ENCODE measurements at places on chromosomes 7 and 10.

- DNase-seq: no peak
These were observed 185.0 kb downstream of the BICC1 start for GRCh38 chr10:58697691-58698090.

- DNase-seq: no peak
These were observed 86.3 kb downstream of the MRPL32 start for GRCh38 chr7:43018446-43018845.

GRCh38 chr7:153044981-153045380 lies 285.4 kb downstream of the ACTR3B start:
- DNase-seq: no peak

GRCh38 chr10:96130326-96130995 lies 364 bp downstream of the ZNF518A start:
- peak; percentile 81 for DNase-seq

DNA sequence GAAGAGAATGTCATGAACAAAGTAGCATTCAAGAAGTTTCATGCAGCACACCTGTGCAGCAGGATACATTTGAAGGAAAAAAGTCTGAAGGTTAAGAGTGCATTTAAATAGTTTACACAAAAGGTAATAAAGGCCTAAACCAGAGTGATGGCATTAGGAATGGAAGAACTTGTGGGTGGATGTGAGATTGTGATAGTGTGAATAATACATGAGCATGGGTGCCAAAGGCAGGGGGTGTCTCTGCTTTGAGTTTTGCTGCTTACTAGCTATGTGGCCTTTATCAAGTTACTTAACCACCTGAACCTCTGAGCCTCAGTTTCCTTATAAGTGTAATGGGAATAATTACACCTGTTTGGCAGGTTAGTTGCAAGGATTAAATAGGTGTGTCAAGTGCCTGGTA lies 21.0 kb downstream of the AGK start:
- DNase-seq: no peak

DNA sequence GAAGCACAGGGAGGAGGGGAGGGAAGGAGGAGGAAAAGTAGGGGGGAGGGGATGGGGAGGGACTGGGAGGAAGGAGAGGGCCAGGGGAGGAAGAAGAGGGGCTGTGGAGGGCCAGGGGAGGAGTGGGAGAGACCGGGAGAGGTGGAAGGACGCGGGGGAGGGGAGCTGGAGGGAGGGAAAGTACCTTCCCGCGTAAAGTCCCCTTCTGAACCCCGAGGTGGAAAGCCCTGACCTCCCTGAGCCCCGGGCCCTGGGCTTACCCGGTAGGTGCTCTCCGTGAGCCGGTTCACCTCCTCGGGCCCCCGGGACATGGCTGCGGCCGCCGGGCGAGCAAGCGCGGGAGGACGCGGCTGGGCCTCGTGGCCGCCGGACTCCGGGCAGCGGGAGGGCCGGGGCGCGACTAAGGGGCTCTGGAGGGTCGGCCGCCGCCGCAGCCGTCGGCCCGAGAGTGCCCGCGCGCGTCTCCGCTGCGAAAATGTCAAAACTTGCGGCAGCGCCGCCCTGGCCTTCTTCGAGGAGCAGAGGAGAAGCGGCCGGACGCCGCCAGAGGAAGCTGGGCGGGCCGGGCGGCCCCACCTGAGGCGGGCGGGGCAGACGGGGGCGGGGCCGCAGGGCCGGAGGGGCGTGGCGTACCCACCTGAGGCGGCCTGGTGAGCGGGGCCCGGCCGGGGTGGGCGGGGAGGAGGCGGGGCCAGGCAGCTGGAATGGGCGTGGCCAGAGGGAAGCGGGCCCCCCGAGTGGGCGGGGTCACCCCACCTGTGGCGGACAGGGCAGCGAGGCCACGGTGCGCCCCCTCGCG lies at the start of gene BAIAP2L1:
BAIAP2L1 (minus strand) TSS at position 549 of the 799 bp plus-strand sequence; CDS start at position 311, 238 bp downstream.
- peak; percentile 91 for DNase-seq

- no peak for DNase-seq
These were observed 105.0 kb downstream of the VIPR2 start for GRCh38 chr7:159039716-159040115.

- no peak for DNase-seq
These were observed 25.8 kb downstream of the TES start for GRCh38 chr7:116236020-116236630.

GRCh38 chr10:104046651-104047050 lies 39.0 kb downstream of the COL17A1 start:
- DNase-seq: no peak

DNA sequence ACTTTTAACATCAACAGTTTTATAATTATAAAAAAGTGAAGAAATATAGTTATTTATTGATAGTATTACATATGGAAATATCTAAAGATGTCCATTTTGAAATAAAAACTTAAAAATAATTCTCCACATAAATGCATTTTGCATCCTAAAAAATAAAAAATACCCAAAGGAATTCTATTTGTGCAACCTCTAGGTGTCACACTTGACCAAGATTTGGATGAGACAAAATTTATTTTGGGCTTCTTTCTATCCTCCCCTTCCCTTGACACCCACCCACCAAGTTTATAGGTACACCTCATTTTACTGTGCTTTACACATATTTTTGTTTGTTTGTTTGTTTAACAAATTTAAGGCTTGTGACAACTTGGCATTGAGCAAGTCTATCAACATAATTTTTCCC lies 3.3 kb upstream of the THSD7A start:
- no peak for DNase-seq

- DNase-seq: no peak
These were observed 2.9 kb upstream of the PRAP1 start for GRCh38 chr10:133344236-133344635.

- no peak for DNase-seq
These were observed 126.9 kb downstream of the CNNM2 start for GRCh38 chr10:103044942-103045489.

Measured in RWPE2 (cell line).